ENCODE measurements at places on chromosomes 11 and 22.

DNA sequence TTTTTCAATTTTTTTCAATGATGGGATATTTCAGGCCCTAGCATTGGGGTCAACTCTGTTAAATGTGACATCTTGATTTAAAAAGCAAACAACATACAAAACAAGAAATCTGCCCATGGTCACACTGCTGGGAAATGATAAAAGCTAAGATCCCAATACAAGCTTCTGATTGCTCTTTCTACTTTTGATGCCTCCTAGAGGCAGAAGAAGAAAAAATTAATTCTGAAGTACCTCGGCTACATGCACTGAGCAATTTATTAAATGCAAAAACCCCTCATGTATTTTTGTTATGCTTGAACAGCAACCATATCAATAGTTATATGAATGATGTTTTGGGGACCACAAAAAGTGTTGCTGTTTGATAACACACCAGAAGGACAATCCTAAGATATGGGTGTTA, 342.1 kb upstream of the NARS2 start:
- no peak for DNase-seq

DNA sequence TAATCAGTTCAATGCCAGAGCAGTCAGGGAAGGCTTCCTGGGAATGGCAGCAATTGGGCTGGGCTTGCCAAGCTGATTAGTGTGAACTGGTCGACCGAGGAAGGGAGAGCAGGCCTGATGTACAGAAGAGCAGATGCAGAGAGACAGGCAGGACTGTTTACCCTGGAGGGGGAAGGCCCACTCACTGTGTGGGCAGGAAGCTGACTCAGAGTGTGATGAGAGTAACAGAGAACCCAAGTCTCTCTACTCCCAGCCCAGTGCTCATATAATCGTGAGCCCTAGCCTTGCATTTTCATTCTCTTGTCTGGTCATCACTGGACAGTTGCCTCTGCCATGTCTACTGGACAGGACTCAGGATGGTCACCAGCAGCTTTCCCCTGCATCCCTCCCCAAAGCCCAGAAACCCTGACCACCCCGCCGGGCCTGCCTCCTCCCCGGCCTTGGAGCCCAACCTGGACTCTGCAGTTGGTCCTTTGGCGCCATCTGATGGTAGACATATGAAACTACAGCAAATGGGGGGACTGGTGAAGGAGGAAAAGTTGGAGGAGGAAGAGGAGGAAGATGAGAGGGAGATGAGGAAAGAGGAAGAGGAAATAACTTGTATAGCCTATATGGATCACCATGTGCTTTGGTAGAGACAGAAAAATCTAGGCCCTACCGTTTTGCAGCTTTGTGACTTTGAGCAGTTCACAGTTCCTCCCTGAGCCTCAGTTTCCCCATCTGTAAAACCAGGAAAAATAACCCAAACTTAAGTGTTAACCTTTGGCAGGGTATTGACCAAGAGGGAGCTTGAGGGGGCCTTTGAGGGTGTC, 43.4 kb upstream of the PRDM11 start:
- DNase-seq, result peak; percentile 83

DNA sequence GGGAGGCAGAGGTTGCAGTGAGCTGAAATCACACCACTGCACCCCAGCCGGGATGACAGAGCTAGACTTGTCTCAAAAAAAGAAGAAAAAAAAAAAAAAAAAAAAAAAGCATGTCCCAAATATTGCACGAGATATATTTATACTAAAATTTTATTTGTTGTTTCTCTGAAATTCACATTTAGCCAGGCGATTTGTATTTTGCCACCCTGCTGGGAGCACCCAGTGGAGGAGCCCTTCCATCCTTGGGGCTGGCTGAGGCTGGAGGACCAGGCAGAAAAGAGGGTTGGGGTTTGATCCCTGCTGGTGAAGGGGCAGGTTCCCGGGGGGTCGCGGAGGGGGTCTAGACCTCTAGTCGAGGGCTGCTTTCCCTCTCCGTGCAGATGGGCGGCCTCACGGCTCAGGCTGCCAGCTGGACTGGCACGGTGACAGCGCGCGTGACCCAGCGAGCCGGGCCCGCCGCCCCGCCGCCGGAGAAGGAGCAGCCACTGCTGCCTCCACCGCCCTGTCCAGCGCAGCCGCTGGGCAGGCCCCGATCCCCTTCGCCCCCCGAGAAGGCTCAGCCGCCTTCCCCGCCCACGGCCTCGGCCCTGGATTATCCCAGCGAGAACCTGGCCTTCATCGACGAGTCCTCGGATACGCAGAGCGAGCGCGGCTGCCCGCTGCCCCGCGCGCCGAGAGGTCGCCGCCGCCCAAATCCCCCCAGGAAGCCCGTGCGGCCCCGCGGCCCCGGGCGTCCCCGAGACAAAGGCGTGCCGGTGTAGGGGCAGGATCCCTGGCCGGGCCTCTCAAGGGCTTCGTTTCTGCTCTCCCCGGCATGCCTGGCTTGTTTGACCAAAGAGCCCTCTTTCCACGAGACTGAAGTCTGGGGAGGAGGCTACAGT, 952 bp upstream of the CATSPERZ start:
- DNase-seq, result peak; percentile 55

GRCh38 chr11:63853476-63853875, 14.6 kb downstream of the MARK2 start:
- no peak for DNase-seq

Measured in AG08395 (cell line).